ENCODE measurements at places on chromosomes 4 and X.

- no peak for DNase-seq
These were observed 169.7 kb downstream of the MAB21L2 start for GRCh38 chr4:150751648-150752047.

GRCh38 chr4:187480146-187481145 is 515.1 kb upstream of the ZFP42 start:
- DNase-seq = no peak

DNA sequence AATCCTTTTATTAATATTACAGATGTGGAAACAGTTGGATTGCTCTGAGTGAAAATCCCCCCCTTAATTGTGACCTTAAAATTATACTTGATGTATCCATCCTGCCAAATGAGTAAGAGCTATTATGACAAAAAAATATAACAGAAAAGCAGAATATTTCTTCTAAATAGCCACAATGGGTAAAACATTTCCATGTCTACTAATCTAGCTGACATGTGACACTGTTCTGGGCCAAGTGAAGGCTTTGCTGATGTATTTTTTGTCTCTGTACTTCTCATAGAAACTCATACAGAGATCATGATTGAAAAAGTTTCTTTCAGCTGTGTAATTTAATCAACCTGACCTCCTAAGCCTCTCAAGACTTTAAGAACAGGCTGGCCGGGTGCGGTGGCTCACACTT is 569.1 kb upstream of the ZFP42 start:
- DNase-seq = no peak

DNA sequence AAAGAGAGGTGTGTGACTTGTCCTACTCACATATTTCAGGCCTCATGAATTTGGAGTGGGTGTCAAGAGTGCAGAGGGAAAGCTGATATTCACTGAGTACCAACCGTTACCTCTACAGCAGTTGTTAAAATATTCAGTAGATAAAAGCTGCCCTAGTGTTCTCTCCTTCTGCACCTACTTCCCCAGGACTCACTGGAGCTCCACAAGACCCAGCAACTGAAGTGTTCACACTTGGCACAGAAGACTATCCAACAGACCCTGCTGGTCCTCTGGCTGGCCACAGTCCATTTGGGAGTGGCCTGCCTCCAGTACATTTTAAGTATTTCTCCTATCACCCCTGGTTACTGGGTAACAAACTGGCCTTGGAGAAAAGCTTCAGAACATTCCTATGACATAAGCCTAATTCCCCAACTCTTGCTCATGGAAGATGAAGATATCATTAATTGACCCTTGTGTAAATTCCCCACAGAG is 70.8 kb downstream of the PPARGC1A start:
- DNase-seq = no peak

DNA sequence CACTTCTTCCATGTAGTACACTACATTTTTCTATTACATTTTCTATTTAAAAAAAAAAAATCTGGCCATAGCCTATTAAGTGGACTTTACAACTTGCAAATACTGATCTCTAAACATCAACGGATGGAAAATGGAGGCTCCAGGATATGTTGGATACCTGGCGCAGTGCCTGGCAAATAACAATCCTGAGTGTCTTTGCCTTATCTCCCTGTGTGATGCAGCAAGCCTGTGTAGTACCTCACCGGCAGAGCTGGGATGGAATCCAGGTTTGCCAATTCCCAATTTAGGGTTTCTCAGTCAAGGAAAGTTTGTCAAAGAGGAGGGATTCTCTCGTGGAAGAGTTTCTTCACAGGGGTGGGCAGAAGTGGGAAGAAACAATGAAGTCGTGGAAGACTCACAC is 93.2 kb downstream of the KDR start:
- no peak for DNase-seq

DNA sequence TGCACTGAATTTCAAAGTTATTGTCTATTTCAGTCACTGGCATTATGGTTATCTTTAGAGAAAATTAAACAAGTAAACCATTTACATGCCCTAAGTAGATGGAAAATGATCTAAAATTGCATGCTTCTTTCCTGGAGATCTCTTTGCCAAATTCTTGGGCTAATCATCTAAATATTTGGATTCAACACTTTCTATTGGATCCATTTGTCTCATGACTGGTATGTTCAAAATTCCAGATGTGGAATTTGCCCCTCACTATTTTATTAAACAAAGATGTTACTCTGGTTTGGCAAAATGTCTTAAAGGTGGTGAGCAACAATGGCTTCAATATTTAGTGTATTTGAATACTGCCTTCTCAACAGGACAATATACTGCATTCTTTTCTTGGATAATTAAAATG is 147.5 kb upstream of the CASK start:
- DNase-seq = no peak

GRCh38 chr4:121062521-121062920 is 9.8 kb downstream of the NDNF start:
- peak; percentile 10 for DNase-seq

- no peak for DNase-seq
These were observed 67.9 kb downstream of the GAB1 start for GRCh38 chr4:143404555-143404954.

DNA sequence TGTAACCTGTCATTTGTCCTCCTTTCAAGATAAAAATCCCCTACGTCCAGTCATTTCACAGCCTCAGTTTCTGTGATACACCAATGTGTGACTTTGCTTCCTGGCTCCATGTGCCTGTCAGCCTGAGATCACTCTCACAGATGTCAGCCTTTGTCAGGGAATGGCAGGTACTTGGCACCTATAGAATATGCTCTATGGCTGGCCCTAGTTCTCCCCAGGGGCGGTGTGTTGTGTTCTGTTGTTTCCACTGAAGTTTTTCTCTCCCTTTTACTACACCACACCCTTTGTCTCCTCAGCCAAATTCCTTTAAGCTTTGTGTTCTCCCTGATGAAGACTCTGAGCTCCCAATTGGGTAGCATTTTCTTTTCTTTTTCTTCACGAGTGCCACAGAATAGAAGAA is 81.7 kb downstream of the ALPK1 start:
- no peak for DNase-seq

- no peak for DNase-seq
These were observed 24.3 kb upstream of the PAK3 start for GRCh38 chrX:111071542-111072277.

- DNase-seq = peak; percentile 7
These were observed 739 bp downstream of the SLC49A3 start for GRCh38 chr4:687971-688853.

DNA sequence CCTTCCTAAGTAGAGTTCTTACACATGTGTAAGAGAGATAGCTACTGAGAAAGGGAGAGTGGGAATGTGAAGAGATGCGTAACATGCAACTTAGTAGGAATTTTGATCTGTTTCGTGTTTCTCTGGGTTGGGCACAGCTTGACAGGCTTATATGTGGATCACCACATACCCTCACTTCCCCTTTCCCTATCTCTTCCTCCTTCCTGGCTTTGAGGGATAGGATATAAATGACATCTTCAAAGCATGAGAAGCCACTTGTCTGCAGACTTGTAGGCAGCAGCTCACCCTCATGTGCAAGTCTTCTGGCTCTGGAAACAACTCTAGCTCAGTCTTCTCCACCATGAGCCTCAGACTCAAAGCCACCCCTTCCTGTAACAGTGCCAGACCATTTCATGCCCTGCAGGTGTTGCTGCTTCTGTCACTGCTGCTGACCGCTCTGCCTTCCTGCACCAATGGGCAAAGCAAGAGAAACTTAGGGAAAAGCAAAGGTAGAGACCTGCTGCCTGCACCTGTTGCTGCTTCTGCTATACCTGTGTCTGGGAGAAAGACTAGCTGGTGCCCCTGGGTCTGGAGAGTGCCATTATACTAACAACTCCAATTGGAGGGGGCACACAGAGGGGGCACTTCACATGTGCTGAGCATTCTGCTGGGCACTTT is 5.4 kb upstream of the PF4V1 start:
- no peak for DNase-seq

- peak; percentile 74 for DNase-seq
These were observed 12.5 kb downstream of the TRAPPC2 start for GRCh38 chrX:13721819-13722519.

All from hematopoietic multipotent progenitor cell treated with erythropoietin and hydrocortisone succinate and interleukin-3 and kit ligand, for 6 days (in vitro differentiated cells).